ENCODE measurements at places on chromosomes 3 and 15. TPM values are rescaled to one million over a fixed set of nuclear protein-coding genes. Genes with fewer than 3 reads are reported as not detected.

Gene ADAM10
- 128 TPM for total RNA-seq

Gene WDR5B
- 2.8 TPM for total RNA-seq

Gene LYSMD2
- 2.6 TPM for total RNA-seq

Gene GOLGA6B
- total RNA-seq: 1.9 TPM

Gene CKMT1B
- 37.3 TPM for total RNA-seq

Gene RHOV
- total RNA-seq: 5.0 TPM

Gene ARGFX
- total RNA-seq: not detected

Gene P3H2
- 36.2 TPM for total RNA-seq

Gene COPB2
- total RNA-seq: 141 TPM

Gene RPL22L1
- 169 TPM for total RNA-seq

Gene GATA2
- total RNA-seq: 1.5 TPM

Gene FANCD2
- 69.6 TPM for total RNA-seq

Gene IL12A
- 0.69 TPM for total RNA-seq

Gene NANOGP8
- total RNA-seq: 2.1 TPM

Gene PLIN1
- 0.70 TPM for total RNA-seq

Gene RPL15
- total RNA-seq: 2,865 TPM

Gene GPR149
- 0.09 TPM for total RNA-seq

Gene ZPLD1
- not detected for total RNA-seq

Gene SLC35G2
- total RNA-seq: 3.6 TPM

Gene PLA1A
- total RNA-seq: not detected

Gene LRRC15
- total RNA-seq: 0.07 TPM

Gene ARRDC4
- 14.0 TPM for total RNA-seq

Gene SLC6A11
- 1.5 TPM for total RNA-seq

Gene SERINC4
- 0.16 TPM for total RNA-seq

Gene SERPINI2
- total RNA-seq: not detected

Measured in WTC11 (cell line).